Activated T-cell treated with anti-CD3 and anti-CD28 coated beads, Interleukin-2, amount 50 U/mL, for 1 hour (primary cell): ENCODE measurements at places on chromosomes 2 and 18.

DNA sequence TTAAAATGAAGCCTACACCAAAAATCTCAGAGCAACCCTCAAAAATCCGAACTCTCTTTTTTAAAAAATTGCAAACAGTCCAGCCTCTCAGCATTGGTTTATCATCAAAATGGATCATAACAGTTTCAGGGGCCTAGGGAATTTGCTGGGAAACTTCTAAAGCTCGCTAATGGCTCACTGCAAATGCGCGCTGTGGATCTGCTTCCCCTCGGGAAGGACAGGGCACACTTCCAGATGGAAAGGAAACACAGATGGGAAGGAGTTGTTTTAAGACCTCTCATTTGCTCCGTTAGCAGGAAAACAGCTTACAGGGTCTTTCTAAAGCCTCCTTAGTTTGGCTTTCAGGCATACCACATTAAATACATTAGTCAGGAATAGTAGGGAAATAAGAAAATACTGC lies 27.2 kb downstream of the FECH start:
- no peak for DNase-seq

DNA sequence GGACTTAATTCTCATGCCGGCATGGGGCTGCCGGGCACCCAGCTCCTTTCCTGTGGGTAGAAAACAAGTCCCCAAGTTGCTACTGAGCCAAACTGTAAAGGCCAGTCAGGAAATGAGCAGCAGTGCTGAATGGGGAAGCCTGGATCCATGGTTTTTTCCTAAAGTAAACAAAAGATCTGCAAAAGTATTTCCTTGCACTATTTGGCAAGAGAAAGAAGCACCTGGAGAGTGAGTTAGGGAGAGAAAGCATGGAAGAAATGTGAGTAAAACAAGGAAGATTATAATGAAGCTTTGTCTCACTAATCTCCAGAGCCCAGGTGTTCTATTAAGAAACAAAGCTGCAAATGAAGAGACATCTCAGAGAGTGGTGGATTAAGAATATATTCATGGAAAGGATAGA lies 117.6 kb downstream of the METTL8 start:
- no peak for DNase-seq

DNA sequence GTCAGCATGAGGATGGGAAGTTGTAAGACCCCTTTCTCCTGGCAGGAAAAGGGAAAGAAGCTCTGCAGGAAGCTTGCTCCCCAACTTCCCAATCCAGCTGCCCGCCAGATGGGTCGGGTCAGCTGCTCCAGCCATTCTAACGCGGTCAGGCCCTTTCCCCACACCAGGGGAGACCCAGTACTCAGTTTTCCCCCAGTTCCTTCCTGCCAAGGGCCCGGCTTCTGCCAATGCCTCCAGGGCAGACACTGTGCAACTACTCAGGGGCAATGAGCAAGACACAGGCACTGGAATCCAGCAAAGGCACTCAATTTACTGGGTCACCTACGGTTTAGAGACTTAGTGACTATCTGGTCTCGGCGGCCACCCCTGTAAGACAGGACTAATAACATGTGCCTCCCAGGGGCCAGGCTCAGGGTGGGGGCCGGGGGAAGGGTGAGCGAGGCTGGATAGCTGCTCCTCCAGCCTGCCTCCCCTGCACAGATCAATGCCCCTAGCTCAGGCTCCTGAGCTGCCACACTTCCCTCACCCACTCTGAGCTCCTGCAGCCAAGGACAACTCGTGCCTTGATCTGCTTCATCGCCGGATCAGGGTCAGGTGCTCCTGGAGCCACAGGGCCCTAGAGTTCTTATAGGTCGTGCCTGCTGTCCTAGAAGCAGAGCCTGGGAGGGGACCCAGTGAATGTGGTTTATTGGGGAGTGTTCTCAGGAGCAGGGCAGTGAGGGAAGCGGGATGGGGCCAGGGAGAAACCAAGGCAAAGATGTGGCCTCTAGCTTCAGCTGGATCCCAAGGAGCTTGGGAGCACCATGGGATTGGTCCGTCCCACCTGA lies 171.1 kb downstream of the ZFP36L2 start:
- no peak for DNase-seq

DNA sequence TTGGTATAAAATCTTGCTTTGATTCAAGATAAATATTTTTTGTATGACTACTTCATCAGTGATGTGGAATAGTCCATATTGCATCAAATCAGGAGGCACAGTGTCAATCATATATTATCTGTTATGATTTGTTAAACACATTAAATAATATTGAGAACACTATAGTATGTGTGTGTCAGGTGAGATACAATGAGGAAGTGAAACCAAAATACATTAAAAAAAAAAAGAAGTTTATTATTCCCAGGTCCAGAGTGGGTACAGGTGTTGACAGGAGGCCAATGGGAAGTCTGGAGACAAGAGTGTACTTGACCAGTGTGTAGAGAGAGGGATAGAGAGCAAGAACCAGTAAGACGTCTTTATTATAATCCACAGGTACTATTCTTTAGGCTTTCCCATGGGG lies 292.6 kb downstream of the FSIP2 start:
- no peak for DNase-seq

GRCh38 chr2:36798724-36799123 lies 102.2 kb downstream of the VIT start:
- no peak for DNase-seq

GRCh38 chr2:203328760-203329540 lies 756 bp downstream of the ABI2 start:
- DNase-seq: no peak

DNA sequence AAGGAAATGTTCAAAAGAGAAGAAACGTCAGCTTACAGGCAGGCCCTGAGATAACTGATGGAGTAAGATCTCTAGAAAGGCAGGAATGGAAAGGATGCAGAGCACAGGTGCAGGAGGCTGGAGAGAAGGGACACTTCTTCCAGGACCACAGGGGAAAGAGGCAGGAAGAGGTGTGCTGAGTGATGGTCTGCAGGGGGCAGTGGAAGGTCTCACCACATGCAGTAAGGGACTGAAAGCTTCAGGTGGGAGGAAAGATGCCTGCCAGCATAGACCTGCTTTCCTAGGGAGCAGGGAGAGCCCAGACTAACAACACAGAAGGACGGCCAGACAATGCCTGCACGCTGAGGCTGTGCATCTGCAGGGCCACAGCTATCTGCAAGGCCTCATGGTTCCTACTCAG lies 156.8 kb downstream of the L3MBTL4 start:
- no peak for DNase-seq

DNA sequence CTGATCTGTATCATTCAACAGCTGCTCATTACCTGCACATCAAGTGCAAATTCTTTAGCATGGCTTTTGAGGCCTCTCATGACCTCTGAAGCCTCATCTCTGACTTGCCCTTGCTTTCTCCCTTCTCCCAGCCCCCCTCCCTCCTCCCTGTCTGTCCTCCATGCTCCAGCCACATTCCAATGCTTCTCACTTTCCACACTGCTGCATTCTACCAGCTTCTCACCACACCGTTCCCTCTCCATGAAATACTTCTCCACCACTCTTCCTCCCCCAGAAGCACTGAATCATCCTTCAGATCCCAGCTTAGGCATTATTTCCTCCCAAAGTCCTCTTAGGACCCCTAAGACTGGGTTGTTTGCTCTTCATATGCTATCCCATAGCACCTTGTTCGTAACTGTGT lies 26.9 kb downstream of the GCG start:
- DNase-seq: no peak

- no peak for DNase-seq
Observed at GRCh38 chr2:8416849-8417832, 264.7 kb upstream of the ID2 start.

DNA sequence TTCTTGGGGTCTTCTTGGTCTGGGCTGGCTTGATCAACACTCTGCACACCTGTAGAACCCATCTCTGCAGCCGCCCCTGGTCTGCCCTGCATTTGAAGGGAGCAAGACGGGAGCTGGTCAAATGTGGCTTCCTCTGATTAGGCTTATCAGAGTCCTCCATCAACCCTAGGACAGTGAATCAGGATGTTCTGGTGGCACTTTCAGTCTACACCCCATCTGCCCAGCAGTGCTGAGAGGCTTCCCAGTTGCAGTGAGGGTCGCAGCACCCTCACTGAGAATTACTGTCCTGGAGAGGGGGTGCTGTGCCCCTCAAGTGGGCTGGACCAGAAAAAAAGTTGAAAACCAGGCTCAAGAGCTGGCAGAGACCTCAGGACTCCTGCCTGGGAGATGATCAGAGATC lies 152.9 kb downstream of the DYSF start:
- DNase-seq: no peak

DNA sequence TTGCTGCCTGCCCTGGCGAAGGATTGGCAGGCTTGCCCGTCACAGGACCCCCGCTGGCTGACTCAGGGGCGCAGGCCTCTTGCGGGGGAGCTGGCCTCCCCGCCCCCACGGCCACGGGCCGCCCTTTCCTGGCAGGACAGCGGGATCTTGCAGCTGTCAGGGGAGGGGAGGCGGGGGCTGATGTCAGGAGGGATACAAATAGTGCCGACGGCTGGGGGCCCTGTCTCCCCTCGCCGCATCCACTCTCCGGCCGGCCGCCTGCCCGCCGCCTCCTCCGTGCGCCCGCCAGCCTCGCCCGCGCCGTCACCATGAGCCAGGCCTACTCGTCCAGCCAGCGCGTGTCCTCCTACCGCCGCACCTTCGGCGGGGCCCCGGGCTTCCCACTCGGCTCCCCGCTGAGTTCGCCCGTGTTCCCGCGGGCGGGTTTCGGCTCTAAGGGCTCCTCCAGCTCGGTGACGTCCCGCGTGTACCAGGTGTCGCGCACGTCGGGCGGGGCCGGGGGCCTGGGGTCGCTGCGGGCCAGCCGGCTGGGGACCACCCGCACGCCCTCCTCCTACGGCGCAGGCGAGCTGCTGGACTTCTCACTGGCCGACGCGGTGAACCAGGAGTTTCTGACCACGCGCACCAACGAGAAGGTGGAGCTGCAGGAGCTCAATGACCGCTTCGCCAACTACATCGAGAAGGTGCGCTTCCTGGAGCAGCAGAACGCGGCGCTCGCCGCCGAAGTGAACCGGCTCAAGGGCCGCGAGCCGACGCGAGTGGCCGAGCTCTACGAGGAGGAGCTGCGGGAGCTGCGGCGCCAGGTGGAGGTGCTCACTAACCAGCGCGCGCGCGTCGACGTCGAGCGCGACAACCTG lies at the start of gene DES:
Gene DES (plus strand): TSS at position 223 of the 857 bp plus-strand sequence. CDS start 86 bp downstream, at position 309.
- no peak for DNase-seq

- no peak for DNase-seq
Observed at GRCh38 chr2:164252568-164253287, 368.6 kb downstream of the GRB14 start.

DNA sequence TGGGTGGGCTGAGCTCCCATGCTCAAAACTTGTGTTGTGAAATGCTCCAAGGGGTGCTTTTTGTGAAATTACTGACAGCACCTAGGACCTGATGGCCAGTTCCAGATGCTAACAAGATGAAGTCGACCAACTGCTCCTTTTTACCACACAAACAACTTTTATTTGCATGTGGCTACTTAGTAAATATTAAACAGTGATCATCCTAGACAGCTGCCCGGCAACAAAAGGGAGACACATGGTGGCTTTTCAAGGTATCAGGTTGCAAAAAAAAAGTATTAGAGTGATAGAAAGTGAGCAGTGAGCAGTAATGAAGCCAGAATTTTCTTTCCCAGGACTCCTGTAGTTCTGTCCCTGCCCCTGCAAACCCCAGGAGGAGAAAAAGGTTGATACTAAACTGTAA lies 118.5 kb downstream of the RPIA start:
- no peak for DNase-seq
